Stimulated activated CD8-positive, alpha-beta memory T cell treated with anti-CD3 and anti-CD28 coated beads, Interleukin-2, amount 100 ng/mL, for 1 hour (primary cell): ENCODE measurements at places on chromosomes 4 and X.

DNA sequence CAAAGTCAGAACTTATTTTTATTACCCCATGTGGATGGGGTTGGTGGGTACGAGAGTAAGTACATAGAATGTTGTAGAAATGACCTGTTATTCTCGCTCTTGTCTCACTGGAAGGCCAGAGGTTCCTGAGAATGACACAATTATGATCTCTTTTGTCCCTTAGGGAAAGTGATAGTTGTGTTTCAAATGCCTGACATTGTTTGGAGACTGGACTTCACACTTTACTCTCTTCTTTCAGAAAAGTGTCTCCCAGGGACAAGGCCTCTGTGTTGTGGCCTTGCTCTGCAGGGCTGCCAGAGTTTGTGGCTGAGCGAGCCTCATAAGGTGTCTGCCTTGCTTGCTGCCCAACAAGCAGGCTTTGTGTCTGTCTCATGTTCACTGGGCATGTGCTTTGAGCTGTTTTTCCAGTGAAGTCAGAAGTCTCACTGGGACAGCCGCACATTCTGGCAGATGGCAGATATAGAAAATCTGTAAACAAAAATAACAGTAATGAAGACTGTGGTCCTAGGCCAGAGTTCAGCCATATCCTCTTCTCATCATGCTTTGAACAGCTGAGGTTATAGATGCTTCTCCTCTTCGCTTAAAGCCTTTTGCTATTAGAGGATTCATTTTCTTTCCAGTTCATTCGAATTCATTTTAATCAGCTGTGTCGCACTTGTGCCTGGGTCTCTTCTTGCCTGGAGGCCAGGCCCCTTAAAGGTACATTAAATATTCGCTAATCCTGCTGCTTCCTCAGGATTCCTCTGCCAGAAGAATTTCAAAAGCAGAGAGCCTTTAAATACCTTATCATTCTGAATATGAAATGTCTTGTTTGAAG, 14.4 kb downstream of the PPEF1 start:
- DNase-seq, result no peak

GRCh38 chrX:57573754-57574153, 18.1 kb upstream of the ZXDB start:
- no peak for DNase-seq

GRCh38 chrX:129522184-129523078, 859 bp downstream of the SMARCA1 start:
- no peak for DNase-seq

- no peak for DNase-seq
Observed at GRCh38 chrX:23908219-23909004, 606 bp downstream of the CXorf58 start.

DNA sequence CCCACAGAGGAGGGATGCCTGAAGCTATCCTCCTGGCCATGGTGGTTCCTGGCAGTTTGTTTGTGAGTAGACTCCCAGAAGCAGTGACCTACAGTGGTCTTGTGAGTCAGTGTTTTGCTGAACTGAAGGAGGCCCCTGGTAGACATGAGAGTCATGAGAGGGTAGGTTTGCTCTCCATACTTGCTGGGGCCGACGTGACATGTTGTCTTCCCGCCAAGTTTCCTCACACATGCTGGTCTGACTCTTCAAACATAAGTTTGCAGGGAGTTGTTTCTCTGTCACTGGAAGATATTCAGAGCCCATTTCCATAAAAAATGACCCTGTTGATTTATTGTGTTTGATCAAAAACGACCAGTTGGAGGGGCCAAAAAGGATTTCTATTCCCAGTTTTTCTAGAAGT, 131.1 kb upstream of the SCML1 start:
- DNase-seq, result no peak

DNA sequence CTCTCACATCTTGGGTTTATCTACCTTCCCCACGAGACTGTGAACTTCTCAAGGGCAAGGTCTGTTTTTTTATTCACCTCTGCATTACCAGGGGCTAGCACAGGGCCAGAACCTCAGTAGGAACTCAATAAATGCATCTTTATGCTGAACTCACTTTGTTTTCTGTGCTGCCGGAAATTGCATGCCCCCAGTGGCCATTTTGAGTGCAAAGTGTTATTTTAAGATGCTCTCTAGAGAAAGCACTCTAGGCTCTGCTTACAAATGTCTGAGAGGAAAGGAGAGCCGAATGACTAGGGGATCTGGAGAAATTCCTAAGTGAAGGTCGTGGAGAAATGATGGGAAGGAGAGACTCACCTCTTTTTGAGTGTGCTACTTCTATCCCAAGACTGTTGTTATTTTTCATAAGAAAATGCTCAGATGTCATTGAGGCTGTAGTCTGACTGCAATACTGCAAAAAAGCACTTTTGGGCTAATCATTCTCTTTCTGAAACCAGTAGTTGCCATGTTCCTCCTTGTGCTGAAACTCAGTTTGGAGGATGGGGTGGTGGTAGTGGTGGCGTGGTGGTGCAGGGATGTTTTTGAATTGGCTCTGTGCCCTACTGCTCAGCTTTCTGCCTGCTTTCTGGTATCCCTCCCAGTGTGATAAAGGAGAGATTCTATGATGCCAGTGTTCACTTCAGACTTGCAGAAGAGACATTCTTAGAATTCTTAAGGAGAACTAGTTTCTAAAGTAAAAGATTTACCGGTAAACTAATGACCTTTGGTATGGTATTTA, 41.3 kb downstream of the DOCK11 start:
- peak; percentile 20 for DNase-seq

- DNase-seq, result no peak
Observed at GRCh38 chr4:75071317-75071716, 138.4 kb downstream of the PARM1 start.

- DNase-seq, result no peak
Observed at GRCh38 chrX:128309311-128309710, 257.1 kb upstream of the ACTRT1 start.

- no peak for DNase-seq
Observed at GRCh38 chrX:5644776-5645175, 583.9 kb downstream of the NLGN4X start.

DNA sequence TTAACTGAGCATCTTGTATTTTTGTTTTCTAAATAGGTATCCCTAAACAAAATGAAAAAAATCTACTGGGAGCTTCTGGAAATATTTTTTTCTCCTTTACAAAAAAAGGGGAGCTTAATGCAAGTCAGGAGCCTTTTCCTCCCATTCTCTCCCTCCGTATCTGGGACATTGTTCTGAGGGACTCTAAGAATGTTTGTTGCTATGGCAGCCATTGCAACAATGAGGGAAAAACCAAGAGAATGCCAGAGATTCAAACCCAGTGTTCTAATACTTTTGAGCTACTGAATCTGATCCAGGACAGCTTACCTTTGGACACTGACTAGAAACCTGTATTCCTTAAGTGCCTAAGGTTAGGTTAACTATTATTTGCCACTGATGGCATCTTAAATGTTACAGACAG, 485.7 kb upstream of the HS3ST1 start:
- DNase-seq, result no peak

DNA sequence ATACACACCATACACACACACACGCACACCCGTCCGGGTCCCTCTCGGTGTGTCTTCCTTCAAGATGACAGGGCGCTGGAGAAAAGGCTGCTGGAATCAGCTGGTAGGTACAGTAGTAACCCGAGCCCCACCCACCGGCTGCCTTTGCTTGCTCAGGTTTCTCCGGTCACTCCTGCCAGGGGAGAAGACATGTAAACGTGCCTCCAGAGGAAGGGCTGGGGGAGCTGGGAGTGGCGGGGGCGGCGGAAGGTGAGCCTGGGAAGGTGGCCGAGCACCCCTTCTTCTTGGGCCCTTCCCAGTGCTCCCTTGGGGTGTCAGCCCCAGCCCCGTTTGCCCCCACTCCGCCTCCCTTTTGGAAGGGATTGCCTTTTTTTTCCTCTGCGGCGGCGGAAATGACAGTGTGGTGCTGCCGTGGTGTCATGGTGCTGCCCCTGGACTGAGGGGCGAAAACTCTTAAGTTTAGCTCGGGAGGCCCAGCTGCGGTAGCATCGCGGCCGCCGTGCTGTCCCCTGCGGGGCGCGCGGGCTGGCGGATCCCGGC, at the start of gene MID2:
Gene MID2, plus strand, starts transcription at position 169 of the 540 bp plus-strand sequence. CDS start 561 bp downstream, outside the sequence.
- DNase-seq, result no peak

DNA sequence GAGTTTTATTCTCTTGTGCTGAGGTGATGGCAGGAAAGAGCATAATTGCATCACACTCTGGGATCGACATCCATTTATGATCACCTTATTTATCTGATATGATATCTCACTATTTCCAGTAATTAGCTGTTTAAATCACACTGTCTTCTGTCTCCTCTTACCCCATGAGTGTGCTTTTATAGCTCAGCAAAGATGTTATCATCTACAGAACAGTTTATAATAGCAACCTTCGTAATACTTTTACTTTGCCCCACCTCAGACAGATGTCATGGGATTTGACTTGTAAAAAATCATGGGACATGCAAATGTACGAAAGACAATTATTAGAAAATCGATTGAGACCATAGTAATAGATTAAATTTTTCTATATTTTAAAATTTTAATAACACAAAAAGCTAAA, 1122.3 kb upstream of the PCDH10 start:
- DNase-seq, result no peak

DNA sequence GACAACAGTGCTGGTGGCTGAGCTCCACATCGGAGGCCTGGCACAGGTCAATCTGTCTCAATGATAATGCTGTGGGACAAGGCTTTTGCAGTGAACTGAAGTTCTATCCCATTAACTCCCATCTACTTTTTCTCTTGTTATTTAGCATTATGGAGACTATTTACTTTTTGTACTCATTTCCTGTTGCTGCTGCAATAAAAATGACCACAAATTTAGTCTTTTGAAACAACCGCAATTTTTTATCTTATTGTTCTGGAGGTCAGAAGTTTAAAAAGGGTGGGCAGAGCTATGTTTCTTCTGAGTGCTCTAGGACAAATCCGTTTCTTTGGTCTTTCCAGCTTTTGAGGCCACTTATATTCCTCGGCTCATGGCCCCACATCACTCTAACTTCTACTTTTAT, 111.0 kb upstream of the PITX2 start:
- no peak for DNase-seq

- no peak for DNase-seq
Observed at GRCh38 chr4:127505203-127505602, 127.6 kb upstream of the INTU start.

DNA sequence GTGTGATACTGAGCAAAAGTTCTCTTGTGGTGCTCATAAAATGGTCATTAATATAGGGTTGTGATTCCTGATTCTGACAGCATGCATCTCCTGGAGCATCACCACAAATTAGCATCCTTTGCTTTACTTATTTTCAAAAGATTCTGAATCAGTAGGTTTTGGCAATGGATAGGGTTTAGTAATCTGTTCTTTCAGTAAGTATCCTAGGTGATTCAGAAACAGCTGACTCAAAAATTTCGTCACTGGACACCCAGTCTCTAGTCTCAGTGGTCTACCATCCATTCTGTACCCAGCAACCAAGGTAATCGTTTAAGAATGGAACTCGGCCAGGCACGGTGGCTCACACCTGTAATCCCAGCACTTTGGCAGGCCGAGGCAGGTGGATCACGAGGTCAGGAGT, 4.1 kb downstream of the CBLL2 start:
- no peak for DNase-seq

DNA sequence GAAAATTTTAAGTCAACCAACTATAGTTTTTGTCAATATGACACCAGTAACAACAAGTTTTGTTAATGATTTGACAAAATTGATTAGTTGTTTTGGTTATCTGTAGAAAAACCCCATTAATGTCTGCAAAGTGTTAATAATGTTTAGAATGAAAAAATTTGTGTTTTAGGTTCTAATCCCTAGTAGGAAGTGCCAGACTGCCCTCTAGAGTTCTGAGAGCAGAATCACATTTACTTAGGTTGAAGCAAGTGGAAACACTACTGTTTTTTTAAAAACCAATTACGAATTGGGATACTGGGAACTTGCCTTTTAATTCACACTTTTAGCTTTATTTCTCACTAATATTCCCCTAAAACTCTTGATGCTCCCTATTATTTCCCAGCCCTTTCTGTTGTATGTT, 101.1 kb upstream of the CYLC1 start:
- no peak for DNase-seq

GRCh38 chrX:71669492-71669891, 2.1 kb downstream of the LOC101059915 start:
- no peak for DNase-seq

DNA sequence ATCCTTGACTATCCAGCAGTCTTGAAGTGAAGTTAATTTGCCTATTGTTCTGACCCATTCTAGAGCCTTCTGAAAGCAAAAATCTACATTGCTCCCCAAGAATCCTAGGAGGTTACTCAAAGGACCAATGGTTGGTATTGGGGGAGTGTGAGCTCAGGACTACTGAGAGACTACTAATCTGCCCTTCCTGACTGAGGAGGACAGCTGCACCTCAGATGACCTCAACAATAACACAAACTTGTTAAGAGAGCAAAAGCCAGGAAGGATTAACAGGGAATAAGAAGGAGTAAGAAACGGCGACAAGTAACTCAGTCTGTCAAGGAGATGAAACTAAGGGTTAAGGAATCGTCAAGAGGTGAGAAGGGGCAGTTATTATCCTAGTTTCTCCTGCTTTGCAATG, 43.4 kb downstream of the IDS start:
- DNase-seq, result no peak
